ENCODE measurements at places on chromosomes 12 and 14. TPM values are rescaled to one million over a fixed set of nuclear protein-coding genes. Genes with fewer than 3 reads are reported as not detected.

The ALDH1L2 gene
- total RNA-seq, result 61.7 TPM

The ITGB7 gene
- 3.5 TPM for total RNA-seq

The LHX5 gene
- 0.49 TPM for total RNA-seq

The LRTM2 gene
- total RNA-seq, result not detected

The ATF1 gene
- total RNA-seq, result 20.3 TPM

The PIANP gene
- total RNA-seq, result not detected

The DLST gene
- 63.3 TPM for total RNA-seq

The RNU6-8 gene
- not detected for total RNA-seq

The SLC39A5 gene
- not detected for total RNA-seq

The CTSG gene
- not detected for total RNA-seq

The PIWIL1 gene
- total RNA-seq, result not detected

The SRRM4 gene
- total RNA-seq, result not detected

The RPL36AL gene
- total RNA-seq, result 78.7 TPM

The USP44 gene
- not detected for total RNA-seq

The RFLNA gene
- 3.2 TPM for total RNA-seq

The RTL1 gene
- not detected for total RNA-seq

The OTOGL gene
- total RNA-seq, result not detected

The ADAMTS20 gene
- total RNA-seq, result not detected

The BICDL1 gene
- total RNA-seq, result 10.7 TPM

The SERPINA12 gene
- total RNA-seq, result not detected

The CRADD gene
- 15.2 TPM for total RNA-seq

The YBX3 gene
- total RNA-seq, result 323 TPM

The TAPBPL gene
- total RNA-seq, result 5.3 TPM

The ASPG gene
- 0.09 TPM for total RNA-seq

The EML1 gene
- 1.4 TPM for total RNA-seq

The NPFF gene
- total RNA-seq, result not detected

The ARG2 gene
- 19.1 TPM for total RNA-seq

The GLTP gene
- total RNA-seq, result 63.8 TPM

The RTN1 gene
- 0.38 TPM for total RNA-seq

The MYO1H gene
- not detected for total RNA-seq

The SDR9C7 gene
- not detected for total RNA-seq

The ULK1 gene
- 9.8 TPM for total RNA-seq

The BDKRB1 gene
- total RNA-seq, result 0.17 TPM

The ARHGAP9 gene
- total RNA-seq, result 1.4 TPM

The PLA2G1B gene
- not detected for total RNA-seq

The HPD gene
- total RNA-seq, result not detected

The PLEKHG7 gene
- not detected for total RNA-seq

The CD27 gene
- total RNA-seq, result not detected

The PLXNC1 gene
- total RNA-seq, result 0.61 TPM

The INSM2 gene
- not detected for total RNA-seq

The LRRC9 gene
- not detected for total RNA-seq

Data from mammary epithelial cell (primary cell).